ENCODE measurements at places on chromosomes 7 and 10.

DNA sequence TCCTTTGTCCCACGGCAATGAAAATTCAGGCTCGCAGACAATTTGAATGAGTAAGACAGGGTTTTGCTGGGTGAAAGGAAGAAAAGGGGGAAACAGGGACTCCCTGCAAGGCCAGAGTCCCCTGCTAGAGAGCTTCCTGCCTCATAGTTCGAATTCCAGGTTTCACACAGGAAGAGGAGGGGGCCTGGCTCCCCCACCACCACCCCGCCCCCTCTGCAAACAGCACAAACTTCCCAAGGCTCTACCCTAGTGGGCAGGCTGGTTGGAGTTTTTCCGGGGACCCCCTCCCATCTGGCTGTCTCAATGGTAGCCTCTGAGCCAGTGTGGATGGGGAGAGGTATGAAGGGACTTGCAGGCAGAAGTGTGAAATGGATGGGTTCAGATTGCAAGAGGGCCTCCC, 57.4 kb upstream of the NEBL start:
- DNase-seq, result no peak

- no peak for DNase-seq
These were observed 3.9 kb upstream of the CUEDC2 start for GRCh38 chr10:102436312-102436711.

DNA sequence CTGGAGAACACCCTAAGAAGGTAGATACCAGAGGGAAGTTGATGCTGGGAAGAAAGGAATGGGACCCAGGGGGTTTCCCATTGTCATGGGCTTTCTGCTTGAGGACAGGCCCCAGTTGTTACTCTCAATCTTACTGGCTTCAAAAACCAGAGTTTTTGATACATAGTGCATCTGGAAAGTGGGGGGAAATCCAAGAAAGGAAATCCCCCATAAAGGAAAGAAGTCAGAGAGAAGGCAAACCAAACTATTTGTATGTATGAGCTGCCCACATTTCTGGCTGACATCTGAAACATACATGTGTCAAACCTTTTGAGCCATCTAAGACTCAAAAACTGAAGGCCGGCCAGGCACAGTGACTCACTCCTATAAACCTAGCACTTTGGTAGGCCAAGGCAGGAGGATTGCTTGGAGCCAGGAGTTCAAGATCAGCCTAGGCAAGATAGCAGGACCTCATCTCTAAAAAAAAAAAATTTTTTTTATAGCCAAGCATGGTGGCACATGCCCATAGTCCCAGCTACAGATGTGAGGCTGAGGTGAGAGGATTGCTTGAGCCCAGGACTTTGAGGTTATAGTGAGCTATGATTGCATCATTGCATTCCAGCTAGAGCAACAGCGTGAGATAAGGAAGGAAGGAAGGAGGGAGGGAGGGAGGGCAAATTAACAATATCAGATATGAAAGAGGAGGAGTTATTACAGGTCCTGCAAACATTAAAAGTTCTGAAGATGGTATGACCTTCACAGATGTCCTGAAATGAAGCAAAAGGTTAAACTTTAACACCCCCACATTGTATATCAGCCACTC, 6.7 kb upstream of the COA1 start:
- no peak for DNase-seq

- no peak for DNase-seq
These were observed 26.7 kb downstream of the DMBT1 start for GRCh38 chr10:122587098-122587760.

DNA sequence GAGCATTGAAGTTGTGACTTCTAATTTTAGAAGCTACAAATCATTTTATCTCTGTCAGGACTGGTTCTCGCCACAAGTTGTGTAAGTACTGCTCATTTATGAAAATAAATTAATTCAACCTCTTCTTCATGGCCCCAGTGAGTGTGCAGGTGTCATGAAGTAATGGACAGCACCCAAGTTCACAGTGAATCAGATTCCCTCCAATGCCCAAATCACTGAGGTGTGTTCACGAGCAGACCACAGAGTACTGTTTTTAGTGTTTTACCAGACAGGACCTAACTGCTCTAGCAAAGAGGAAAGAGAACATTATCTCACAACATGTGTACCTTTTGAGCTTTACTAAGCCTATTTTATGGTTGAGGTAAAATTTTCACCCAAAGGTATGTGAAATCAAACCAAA, 980.0 kb downstream of the CNTNAP2 start:
- DNase-seq, result no peak

GRCh38 chr10:86855513-86855912, 99.1 kb downstream of the BMPR1A start:
- DNase-seq, result no peak

DNA sequence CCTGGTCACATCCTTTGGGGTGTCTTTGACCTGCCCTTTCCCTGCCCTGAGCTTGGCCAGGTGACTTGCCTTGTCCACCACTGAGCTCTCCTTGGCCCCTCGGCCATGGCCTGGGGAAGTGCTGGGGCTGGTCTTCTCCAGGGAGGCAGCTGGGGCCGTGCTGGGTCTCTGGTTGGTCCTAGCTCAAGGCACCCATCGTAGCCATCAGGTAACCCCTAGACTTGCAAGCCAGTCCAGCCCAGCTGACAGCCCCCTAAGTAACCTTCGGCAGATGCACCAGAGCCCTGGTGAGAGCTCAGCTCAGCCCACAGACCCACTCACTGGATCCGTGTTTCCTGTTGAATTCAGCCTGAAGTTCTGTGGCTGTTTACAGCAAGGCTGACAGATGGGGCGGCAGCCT, 176.2 kb upstream of the SHH start:
- DNase-seq, result no peak

GRCh38 chr7:28165961-28166955, 14.3 kb downstream of the JAZF1 start:
- no peak for DNase-seq

- DNase-seq, result no peak
These were observed 132.9 kb upstream of the FAM3C start for GRCh38 chr7:121529003-121529402.

- no peak for DNase-seq
These were observed 176.8 kb upstream of the AGR3 start for GRCh38 chr7:17058568-17058967.

- no peak for DNase-seq
These were observed 688.5 kb downstream of the CNTNAP2 start for GRCh38 chr7:146805082-146805481.

- DNase-seq, result no peak
These were observed 68.2 kb upstream of the INPP5A start for GRCh38 chr10:132469197-132469884.

DNA sequence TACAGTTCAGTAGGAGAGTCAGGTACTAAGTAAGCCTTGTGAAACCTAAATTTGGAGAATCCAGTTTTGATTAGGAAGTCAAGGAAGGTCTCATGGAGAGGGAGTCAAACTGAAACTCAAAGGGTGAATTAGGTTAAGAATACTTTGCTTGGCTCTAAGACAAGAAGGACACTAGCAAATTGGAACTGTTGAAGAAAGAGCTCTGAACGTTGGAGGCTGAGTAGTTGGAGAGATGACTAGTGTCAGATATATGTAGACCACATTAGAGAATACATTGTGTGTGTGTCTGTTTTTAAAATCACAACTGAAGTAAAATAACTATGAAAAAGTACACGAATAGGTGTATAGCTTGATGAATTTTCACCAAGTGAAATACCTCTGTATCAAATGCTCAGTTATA, 6.3 kb downstream of the VPS26A start:
- DNase-seq, result no peak

DNA sequence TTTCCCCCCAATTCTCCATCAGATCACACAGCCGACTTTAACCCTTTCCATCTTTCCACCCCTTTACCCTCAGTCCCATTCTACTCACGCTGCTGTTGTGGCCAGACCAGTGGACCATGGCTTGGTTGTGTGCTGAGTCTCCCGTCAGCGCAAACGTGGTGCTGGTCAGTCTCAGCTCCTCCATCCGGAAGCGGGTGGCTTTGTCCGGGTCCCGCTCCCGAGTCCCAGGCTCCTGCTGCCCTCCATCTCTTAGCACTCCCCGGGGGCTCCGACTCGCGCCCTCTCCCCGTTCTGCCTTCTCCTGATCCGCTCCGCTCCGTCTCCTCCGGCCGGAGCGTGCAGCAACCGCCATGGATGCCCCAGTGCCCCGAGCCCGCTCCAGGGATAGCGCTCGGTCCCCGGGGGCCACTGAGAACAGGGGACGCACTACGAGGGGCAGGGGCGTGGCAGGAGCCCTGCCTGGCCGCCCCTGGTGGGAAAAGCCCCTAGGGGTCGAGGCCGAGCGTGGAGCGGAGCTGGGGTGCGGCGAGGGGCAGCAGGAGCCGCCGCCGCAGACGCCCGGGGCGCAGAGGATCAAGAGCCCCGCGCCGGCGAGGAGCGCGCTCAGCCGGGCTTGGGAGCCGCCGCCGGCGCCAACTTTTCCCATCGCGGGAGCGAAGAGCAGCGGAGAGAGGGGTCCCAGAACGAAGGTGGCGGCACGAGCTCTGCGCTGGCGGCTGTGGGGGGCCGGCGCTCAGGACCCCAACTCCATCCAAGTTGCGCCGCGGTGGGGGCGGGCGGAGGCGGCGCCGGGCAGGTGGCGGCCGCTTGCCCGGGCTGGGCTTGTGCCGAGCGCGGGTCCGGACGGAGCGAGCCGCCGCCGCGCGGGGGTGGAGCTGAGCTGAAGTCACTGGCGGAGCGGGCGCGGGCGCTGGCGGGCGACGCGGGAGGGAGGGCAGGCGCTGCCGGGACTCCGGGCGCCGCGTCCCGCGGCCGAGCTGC, at the start of gene SORCS1:
Gene SORCS1 (minus strand): TSS at position 826 of the 981 bp plus-strand sequence.
- no peak for DNase-seq

DNA sequence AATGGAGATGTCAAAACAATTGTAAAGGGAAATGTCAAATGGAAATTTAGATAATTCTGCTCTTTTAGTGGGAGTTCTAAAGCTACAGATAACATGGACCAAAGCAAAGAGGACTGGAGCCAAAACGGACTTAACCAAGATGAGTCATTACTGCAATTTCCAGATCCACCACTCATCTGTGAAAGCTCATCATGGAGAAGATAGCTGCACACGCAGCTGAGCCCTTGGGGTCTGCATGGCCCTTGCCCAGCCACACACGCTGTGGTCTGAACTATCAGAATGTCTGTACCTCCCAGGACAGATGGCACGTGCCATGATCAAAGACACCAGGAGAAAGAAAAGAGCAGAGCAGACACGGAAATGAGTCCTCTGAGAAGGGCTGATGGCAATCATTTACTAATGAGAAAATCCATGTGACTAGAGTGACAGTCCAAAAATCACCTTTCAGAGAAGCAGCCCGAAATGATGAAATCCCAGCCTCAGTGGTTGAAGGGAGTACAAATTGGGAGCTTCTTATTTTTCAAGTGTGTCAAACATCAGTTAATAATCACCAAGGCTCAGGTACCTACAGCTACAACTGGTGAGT, 177.9 kb upstream of the MGMT start:
- no peak for DNase-seq

- DNase-seq, result no peak
These were observed 399.3 kb upstream of the PRKCQ start for GRCh38 chr10:6979371-6979770.

DNA sequence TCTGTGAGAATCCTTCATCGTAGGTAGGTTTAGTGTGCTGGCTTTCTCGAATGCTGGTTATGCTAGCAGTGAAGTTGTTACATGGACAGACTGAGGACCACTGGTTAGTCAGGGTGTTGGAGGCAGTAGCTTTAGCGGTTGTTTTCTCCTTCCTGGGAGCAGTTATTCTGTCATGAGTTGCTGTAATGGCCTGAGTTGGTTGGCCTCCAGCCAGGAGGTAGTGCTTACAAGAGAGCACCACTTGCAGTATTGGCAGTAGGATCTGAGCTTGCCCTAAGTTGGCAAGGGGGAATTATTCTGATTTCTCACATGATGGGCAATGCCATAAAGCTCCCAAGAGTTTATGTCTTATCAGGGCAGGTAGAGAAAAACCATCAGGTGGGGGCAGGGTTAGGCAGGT, 58.0 kb downstream of the IPMK start:
- no peak for DNase-seq

- DNase-seq, result peak; percentile 28
These were observed 62.4 kb downstream of the MICU1 start for GRCh38 chr10:72563327-72563932.

DNA sequence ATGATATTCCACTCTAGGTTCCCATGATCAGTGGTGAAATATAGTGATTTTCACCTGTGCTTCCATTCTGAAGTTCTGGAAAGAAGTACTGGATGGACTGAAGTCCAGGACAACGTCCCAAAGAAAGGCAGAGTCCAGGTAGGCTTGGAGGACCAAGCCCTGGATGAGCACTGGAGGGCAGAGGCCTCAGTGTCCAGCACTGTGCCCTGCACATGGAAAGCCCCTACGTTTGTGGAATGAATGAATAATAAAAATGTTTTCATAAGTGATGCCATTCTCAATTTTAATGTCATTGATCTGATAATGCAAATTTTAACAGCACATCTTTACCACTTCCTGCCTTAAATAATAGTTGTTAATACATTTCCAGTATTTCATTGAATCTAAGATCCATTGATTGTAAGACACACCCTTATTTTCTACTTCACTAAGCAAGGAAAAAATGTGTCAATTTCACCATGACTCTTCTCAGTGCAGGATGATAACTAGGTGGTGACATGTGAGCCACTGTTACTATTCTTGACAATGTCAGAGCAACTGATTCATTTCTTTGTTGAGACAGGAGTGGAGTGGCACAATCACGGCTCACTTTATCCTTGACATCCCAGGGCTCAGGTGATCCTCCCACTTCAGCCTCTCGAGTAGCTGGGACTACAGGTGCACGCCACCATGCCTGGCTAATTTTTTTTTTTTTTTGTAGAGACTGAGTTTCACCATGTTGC, 35.2 kb downstream of the ZNF783 start:
- no peak for DNase-seq

- no peak for DNase-seq
These were observed 159.0 kb upstream of the NRP1 start for GRCh38 chr10:33493497-33493896.

DNA sequence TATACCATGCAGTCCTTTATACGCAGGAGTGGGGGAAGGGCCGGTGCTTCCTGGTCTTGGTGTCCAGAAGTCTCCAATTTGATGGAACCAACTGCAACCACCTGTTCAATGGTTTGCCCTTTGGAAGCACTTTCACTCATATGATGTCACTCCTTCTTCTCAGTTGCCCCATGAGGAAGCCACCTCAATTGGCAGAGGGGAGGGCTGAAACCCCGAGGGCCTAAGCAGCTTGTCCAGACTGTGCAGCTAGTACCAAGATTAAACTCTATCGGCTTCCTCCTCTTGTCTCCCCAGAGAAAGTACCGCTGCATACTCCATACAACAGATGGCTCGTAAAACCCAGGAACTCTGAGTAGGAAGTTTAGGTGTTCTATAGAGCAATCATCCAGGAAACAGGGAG, 789.4 kb downstream of the TYW1 start:
- DNase-seq, result no peak

DNA sequence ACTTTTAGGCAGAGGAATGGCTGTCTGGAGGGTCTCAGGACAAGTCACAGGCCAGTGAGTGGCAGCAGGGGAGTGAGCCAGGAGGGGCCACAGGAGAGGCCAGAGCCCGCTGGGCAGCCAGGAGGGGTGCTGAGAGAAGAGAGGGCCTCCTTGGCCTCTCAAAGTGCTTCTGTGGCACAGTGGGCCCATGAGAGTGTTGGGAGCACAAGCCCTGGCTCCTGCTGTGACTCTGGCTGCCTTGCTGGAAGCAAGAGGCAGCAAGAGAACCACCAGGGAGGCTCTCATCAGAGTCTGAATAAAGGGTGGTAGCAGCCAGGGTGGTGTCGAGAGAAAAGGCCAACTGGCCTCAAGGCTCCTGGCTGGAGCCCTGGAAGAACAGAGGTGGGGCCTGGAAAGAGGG, 91.1 kb downstream of the VOPP1 start:
- DNase-seq, result no peak

GRCh38 chr10:93152136-93152535, 78.4 kb downstream of the CYP26A1 start:
- no peak for DNase-seq

GRCh38 chr7:42193471-42194129, 43.4 kb downstream of the GLI3 start:
- DNase-seq, result no peak

Data from CD4-positive, alpha-beta T cell treated with Interleukin-4 for 1 hour (primary cell).